Activated naive CD8-positive, alpha-beta T cell treated with anti-CD3 and anti-CD28 coated beads for 36 hours (primary cell): ENCODE measurements at places on chromosomes 2 and 18. TPM values are rescaled to one million over a fixed set of nuclear protein-coding genes. Genes with fewer than 3 reads are reported as not detected.

The ANKRD30B gene
- total RNA-seq, result not detected

The KIF5C gene
- total RNA-seq, result 15.3 TPM

DNA sequence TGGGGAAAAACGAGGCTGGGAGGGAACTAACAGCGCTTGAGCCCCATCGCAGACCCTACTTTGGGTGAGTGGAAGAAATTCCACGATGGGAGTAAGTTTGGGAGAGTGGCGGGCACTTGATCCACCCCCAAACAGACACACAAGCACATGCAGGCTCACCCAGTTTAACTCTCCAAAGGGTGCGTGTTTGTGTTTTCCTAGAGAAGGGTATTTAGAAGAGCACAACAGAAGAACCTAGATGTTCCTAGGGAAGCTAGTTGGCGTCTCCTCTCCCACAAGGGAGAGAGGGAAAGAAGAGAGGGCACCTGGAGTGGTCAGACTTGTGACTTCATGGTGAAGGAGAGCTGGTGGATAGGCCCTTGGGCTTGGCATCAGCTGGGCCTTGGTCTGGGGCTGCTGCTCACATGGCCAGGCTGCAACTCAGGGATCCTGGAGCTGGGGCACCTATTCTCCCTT, 3.2 kb downstream of the GATA6 start:
- DNase-seq, result no peak

- no peak for DNase-seq
Observed at GRCh38 chr2:128834207-128834879, 515.7 kb upstream of the HS6ST1 start.

DNA sequence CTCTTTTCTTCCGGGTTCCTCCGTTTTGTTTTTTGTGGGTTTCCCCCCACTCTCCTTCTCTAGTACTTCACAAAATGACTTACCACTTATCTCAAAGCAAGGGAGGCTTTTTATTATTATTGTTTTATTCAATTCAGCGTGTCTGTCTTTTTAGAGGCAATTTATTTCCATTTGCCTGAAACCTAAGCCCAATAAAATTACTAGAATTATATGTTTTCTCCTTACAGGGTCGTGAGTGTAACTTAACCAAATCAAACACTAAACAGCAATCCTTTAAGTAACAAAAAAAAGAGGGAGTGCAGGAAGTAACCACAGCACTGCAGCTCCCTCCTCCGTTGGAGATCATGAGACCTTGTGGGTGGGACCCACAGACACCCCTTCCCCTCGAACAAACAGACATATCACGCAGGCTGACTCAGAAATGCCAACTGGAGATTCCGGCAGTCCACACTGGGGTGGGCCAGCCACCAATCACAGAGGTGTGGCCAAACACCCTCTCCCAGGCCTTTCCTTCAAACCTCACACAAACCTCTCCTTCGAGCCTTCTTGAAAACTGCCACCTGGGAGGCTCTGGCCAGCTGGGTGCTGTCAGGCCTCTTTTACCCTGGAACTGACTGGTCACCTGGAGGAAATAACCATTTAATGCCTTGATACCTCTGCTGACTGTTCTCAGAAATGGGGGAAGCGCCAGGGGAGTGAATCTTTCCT, 207.1 kb upstream of the SMAD2 start:
- no peak for DNase-seq
